ENCODE measurements at places on chromosomes 5 and 9. TPM values are rescaled to one million over a fixed set of nuclear protein-coding genes. Genes with fewer than 3 reads are reported as not detected.
A peak's percentile ranks its signal among the peaks of the same experiment; 100 is the strongest.

DNA sequence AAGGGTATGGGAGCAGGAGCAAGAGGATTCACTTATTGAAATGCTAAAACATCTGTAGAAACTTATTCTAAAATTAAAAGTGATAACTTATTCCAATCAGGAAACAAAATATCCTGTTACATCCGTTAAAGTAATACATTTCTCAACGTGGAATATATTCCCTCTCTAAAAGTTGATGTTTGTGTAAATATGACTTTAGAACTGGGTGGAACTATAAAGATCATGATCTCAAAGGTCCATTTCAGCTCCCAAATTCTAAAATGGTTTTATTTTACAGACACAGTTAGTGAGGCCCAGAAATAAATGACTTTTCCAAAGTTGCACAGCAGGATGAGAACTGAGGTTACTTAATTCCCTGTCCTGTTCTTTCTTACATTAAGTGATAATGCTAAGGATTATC is 21.1 kb downstream of the ISOC1 start:
- no peaks in the 10 kb centered on the region for H3K36me3 ChIP-seq
- no peak overlapping the region for H3K27ac ChIP-seq

- no peaks in the 10 kb centered on the region for H3K4me1 ChIP-seq
- no peaks in the 10 kb centered on the region for H3K27me3 ChIP-seq
- no peaks in the 10 kb centered on the region for H3K36me3 ChIP-seq
- H3K27ac ChIP-seq: peak overlapping the region; percentile 19
- peak overlapping the region; percentile 34 for H3K4me3 ChIP-seq
Observed at GRCh38 chr9:108272349-108272899, 583.4 kb downstream of the ACTL7B start.

GRCh38 chr5:136037001-136037705 is 8.4 kb downstream of the TGFBI start:
- H3K4me3 ChIP-seq: no peak overlapping the region
- peak; percentile 57 for DNase-seq
- H3K4me1 ChIP-seq: no peaks in the 10 kb centered on the region
- H3K36me3 ChIP-seq: no peaks in the 10 kb centered on the region
- no peaks in the 10 kb centered on the region for H3K27me3 ChIP-seq
- H3K27ac ChIP-seq: peak overlapping the region; percentile 40

DNA sequence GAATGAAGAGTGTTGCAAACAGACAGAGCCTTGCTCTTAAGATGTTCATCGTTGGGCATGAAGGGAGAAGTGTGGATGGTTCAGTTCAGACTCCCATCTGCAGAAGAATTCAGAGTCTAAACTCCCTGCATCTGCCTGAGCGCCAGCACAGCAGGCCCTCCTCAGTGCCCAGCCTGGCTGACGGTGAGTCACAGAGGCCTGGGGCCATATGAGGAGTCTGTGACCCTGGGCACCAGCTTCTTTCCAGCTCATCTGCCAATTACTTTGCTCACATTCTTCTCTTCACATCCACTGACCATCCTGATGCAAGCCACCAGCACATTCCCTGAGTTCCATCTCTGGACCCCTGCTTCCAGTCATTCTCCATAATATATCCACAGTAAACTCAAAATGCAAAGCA is 401.1 kb upstream of the TRPC7 start:
- H3K4me1 ChIP-seq: no peaks in the 10 kb centered on the region
- H3K27me3 ChIP-seq: no peaks in the 10 kb centered on the region
- H3K27ac ChIP-seq: no peak overlapping the region
- H3K36me3 ChIP-seq: no peaks in the 10 kb centered on the region

- DNase-seq: no peak
- no peak overlapping the region for H3K4me3 ChIP-seq
- H3K27me3 ChIP-seq: no peaks in the 10 kb centered on the region
- peak overlapping the region; percentile 59 for H3K27ac ChIP-seq
- H3K36me3 ChIP-seq: no peaks in the 10 kb centered on the region
Observed at GRCh38 chr9:3337515-3338225, 188.1 kb downstream of the RFX3 start.

DNA sequence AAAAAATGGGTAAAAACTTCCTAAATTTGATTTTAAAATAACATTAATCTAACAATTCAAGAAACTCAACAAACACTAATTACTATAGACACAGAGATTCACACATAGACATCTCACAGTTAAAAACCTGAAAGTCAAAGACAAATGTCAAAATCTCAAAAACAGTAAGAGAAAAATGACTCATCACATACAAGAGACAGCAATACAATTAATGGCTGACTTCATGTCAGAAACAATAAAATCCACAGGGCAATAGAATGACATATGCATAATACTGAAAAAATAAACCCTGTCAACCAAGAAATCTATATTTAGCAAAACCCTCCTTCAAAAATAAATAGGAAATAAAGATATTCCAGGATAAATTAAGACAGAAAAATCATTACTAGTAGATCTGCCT is 200.4 kb downstream of the CEMIP2 start:
- no peaks in the 10 kb centered on the region for H3K4me1 ChIP-seq
- H3K36me3 ChIP-seq: no peaks in the 10 kb centered on the region
- H3K4me3 ChIP-seq: no peak overlapping the region
- no peaks in the 10 kb centered on the region for H3K27me3 ChIP-seq
- H3K27ac ChIP-seq: no peak overlapping the region

DNA sequence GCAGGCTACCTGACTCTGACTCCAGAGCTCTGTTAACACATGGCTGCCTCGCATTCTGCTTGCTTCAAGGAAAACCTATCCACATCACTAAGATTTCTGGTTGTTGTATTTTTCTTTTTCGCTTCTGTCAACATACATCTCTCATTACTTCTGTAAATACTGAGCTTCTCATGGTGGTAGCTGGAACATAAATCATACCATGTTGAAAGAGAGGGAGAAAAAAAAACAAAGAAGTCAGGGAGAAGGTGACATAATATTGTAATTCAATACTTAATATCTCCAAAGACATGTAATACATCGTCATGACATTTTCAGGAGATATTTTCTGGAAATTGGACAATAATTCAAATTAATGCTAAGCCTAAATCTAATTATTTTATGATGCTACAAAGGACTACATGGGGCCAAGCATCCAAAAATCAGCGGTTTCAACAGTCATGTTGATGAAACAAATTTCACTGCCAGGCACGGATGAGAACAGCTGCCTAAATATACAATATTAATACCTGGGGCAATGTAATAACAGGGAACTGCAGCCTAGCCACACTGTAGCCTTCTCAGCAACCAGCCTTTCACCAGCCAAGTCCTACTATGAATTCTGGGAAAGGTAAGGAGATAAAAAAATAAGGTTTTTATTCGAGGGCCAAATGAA is 332.0 kb downstream of the TRIM32 start:
- H3K4me1 ChIP-seq: no peaks in the 10 kb centered on the region
- no peak for DNase-seq
- no peaks in the 10 kb centered on the region for H3K36me3 ChIP-seq
- no peak overlapping the region for H3K27ac ChIP-seq

DNA sequence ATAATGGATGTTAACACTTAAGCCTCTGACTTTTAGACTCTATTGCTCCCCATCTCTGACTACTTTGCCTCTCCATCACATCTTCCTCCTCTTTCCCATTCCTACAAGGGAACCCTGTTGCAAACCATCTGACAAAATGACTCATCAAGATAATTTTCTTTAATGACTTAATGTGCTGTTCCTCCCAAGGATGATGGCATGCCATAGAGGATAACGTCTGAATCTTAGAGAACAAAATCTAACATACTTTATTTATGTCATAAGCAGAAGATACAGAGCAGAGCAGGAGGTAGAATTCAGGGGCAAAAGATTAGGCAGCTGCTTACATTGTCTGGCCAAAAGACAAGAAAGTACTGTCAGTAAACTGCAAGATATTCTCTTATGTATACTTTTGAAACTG is 76.8 kb downstream of the FGF10 start:
- no peak for DNase-seq
- no peak overlapping the region for H3K27ac ChIP-seq
- H3K36me3 ChIP-seq: no peaks in the 10 kb centered on the region

DNA sequence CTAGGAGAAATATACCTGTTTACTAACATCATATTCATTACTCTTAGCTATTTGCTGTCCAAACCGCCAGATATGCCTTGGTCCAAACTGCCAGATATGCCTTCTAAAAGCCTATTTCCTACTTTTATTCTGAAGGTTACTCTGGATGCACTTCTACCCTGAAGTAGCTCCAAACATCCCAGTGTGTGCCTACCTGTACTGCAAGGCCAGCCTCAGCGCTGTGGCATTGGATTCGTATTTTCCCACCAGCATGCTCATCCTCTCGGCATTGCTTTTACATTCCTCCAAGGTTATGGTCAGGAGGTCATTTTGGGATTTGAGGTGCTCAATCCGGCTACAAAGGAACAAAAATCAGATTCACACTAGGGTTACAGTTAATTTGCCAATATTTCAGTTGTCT is 94.3 kb downstream of the DCP2 start:
- no peaks in the 10 kb centered on the region for H3K27me3 ChIP-seq
- DNase-seq: no peak
- H3K4me3 ChIP-seq: no peak overlapping the region
- H3K4me1 ChIP-seq: no peaks in the 10 kb centered on the region
- H3K36me3 ChIP-seq: no peaks in the 10 kb centered on the region
- H3K27ac ChIP-seq: no peak overlapping the region

DNA sequence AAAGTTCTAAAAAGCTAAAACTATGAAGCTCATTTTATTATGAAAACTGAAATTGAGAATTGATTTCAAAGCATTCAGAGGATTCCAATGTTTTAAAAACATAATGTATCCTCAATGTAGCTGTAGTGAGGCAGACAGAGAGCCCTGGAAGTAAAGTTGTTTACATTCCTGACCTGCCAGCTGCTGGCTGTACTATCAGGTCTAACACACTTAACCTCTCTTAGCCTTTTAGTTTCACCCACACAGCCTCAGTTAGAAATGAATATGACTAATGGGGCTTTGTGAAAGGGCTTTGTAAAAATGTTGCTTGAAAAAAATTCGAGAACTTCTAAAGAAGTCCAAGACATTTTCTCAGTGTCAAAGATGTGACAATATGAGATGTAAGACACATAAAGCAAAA is 122.6 kb downstream of the FBXL17 start:
- no peaks in the 10 kb centered on the region for H3K4me1 ChIP-seq
- DNase-seq: no peak
- H3K36me3 ChIP-seq: no peaks in the 10 kb centered on the region
- no peak overlapping the region for H3K27ac ChIP-seq
- no peaks in the 10 kb centered on the region for H3K27me3 ChIP-seq

DNA sequence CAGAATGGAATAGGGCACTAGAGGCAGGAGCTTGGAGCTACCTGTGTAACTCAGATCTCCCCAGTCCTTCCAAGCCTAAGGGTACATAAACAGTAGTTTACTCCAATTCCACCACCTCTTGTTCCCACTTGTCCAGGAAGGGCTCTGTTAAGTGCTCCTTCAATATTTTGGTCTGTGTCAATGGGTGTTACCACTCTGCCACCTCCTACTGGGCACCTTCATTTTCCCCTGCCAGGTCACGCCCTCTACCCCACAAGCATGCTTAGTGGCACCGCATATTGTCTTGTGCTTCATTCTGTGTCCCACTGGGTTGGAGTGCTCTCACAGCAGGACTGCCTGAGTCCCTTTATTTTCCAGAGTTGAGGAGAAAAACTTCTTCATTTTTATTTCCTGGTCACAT is 459.8 kb downstream of the ARHGEF28 start:
- H3K27ac ChIP-seq: no peak overlapping the region
- no peak for DNase-seq
- no peaks in the 10 kb centered on the region for H3K36me3 ChIP-seq
- H3K4me3 ChIP-seq: no peak overlapping the region
- H3K27me3 ChIP-seq: no peaks in the 10 kb centered on the region

GRCh38 chr9:101268426-101268825 is 116.4 kb downstream of the BAAT start:
- H3K27ac ChIP-seq: no peak overlapping the region
- H3K36me3 ChIP-seq: no peaks in the 10 kb centered on the region
- H3K4me3 ChIP-seq: no peak overlapping the region
- H3K4me1 ChIP-seq: no peaks in the 10 kb centered on the region
- no peak for DNase-seq

DNA sequence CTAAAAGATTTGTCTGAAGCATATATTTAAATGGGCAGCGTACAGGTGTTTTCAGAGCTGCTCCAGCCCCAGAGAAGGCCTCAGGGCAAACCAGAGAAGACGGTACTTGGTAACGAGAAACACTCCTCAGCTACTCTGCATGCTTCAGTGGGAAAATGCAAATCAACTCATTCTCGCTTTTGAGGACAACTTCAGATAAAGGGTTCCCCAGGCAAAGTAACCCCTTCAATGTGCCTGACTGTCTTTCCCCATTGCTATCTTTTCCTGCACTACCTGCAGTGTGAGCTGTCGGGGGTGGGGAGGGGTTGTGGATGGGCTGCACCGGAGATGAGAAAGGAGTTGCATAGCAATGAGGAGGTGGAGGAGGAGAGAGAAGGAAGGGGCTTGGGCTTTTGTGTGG is 339.7 kb upstream of the CLINT1 start:
- H3K27ac ChIP-seq: no peak overlapping the region
- no peaks in the 10 kb centered on the region for H3K36me3 ChIP-seq
- H3K27me3 ChIP-seq: no peaks in the 10 kb centered on the region
- no peak for DNase-seq
- H3K4me3 ChIP-seq: no peak overlapping the region

GRCh38 chr9:88458716-88459465 is 70.6 kb downstream of the SPIN1 start:
- H3K4me3 ChIP-seq: no peak overlapping the region
- no peak for DNase-seq
- no peaks in the 10 kb centered on the region for H3K36me3 ChIP-seq
- no peaks in the 10 kb centered on the region for H3K27me3 ChIP-seq

GRCh38 chr9:88757406-88758010 is 222.5 kb downstream of the NXNL2 start:
- no peak overlapping the region for H3K27ac ChIP-seq
- no peak for DNase-seq
- no peaks in the 10 kb centered on the region for H3K4me1 ChIP-seq
- no peak overlapping the region for H3K4me3 ChIP-seq

GRCh38 chr5:54320256-54320655 is 9.9 kb upstream of the ARL15 start:
- H3K4me3 ChIP-seq: no peak overlapping the region
- no peak overlapping the region for H3K27ac ChIP-seq
- no peak for DNase-seq
- H3K27me3 ChIP-seq: no peaks in the 10 kb centered on the region
- no peaks in the 10 kb centered on the region for H3K4me1 ChIP-seq

DNA sequence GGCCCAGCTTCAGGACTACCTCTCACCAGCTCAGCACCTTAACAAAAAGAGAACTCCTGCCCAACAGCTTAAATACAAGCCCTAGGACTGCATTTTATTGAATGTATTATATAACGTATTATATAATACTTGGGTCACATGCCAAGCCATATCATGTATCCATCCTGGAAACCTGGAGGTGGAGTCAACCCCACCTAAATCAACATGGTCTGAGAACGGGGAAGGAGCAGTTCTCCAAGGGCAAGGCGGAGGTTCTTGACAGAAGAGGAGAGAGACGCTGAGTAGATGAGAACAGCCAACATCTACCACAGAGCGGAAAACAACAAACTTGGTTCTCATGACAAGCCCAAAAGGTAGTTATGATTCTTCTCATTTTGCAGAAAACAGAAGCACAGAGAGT is 163.4 kb downstream of the FGF18 start:
- DNase-seq: no peak
- H3K27me3 ChIP-seq: no peaks in the 10 kb centered on the region
- H3K27ac ChIP-seq: no peak overlapping the region
- no peak overlapping the region for H3K4me3 ChIP-seq
- no peaks in the 10 kb centered on the region for H3K4me1 ChIP-seq

The GADD45G gene
- total RNA-seq: 13.0 TPM

The PRR7 gene
- 1.3 TPM for total RNA-seq

The ERAP2 gene
- total RNA-seq: 11.0 TPM

The F2RL1 gene
- 13.8 TPM for total RNA-seq

The ADGRD2 gene
- 2.9 TPM for total RNA-seq

The TXNDC8 gene
- not detected for total RNA-seq

The CD72 gene
- 3.6 TPM for total RNA-seq
